ENCODE measurements at places on chromosomes 3 and 15. TPM values are rescaled to one million over a fixed set of nuclear protein-coding genes. Genes with fewer than 3 reads are reported as not detected.

Gene CHAC1
- total RNA-seq, result 47.9 TPM

Gene CACNA2D3
- total RNA-seq, result 0.13 TPM

Gene P2RY1
- total RNA-seq, result under 0.01 TPM

Gene FRMD4B
- 28.4 TPM for total RNA-seq

Gene WDR53
- 4.9 TPM for total RNA-seq

Gene DRD3
- total RNA-seq, result not detected

Gene PTX3
- total RNA-seq, result 22.1 TPM

Gene NMNAT3
- 16.9 TPM for total RNA-seq

Gene SLC22A14
- 0.16 TPM for total RNA-seq

Gene TICRR
- 0.89 TPM for total RNA-seq

Gene IL12A
- 3.6 TPM for total RNA-seq

Gene CFAP44
- total RNA-seq, result 0.16 TPM

Gene FAM43A
- total RNA-seq, result 4.9 TPM

Gene MYO1E
- total RNA-seq, result 98.9 TPM

Gene TUSC7
- not detected for total RNA-seq

Gene PAK6
- total RNA-seq, result 9.0 TPM

Gene ADAMTS9
- 5.4 TPM for total RNA-seq

Gene CRYGS
- total RNA-seq, result 0.98 TPM

Gene AHSG
- total RNA-seq, result not detected

Gene GOLGA8S
- total RNA-seq, result not detected

Gene SPTBN5
- total RNA-seq, result under 0.01 TPM

Gene TTC21A
- 5.2 TPM for total RNA-seq

Gene PRRT3
- total RNA-seq, result 0.98 TPM

Gene SLC9A9
- total RNA-seq, result 1.4 TPM

Gene SLC9C1
- total RNA-seq, result not detected

Gene TOMM70
- 30.8 TPM for total RNA-seq

Gene A4GNT
- total RNA-seq, result not detected

Gene IL17RE
- 4.6 TPM for total RNA-seq

Gene VWA5B2
- total RNA-seq, result 0.13 TPM

Gene RPL22L1
- 163 TPM for total RNA-seq

Gene PRSS50
- total RNA-seq, result 0.16 TPM

Gene UBE2E2
- total RNA-seq, result 36.3 TPM
